Epithelial cell of alveolus of lung (primary cell): ENCODE measurements at places on chromosomes 2 and 18. TPM values are rescaled to one million over a fixed set of nuclear protein-coding genes. Genes with fewer than 3 reads are reported as not detected.

Gene CPLX4
- total RNA-seq, result not detected in 2 replicates

Gene RESP18
- not detected in 2 replicates for total RNA-seq

Gene PSMD1
- total RNA-seq, result 43.2 and 86.0 TPM in 2 replicates

Gene SERPINB4
- total RNA-seq, result 0.64 TPM in 1 of 2 replicates, not detected in the other

Gene FAP
- total RNA-seq, result 15.5 and 118 TPM in 2 replicates

Gene SNTG2
- not detected in 2 replicates for total RNA-seq

Gene QPCT
- 4.5 and 24.2 TPM in 2 replicates for total RNA-seq

Gene TUBA3E
- total RNA-seq, result not detected in 2 replicates

Gene ANKRD30BL
- not detected in 2 replicates for total RNA-seq

Gene LRP1B
- total RNA-seq, result 0.13 and 1.2 TPM in 2 replicates

Gene MRPL30
- 33.0 and 48.2 TPM in 2 replicates for total RNA-seq

Gene INPP5D
- total RNA-seq, result 0.65 and 1.0 TPM in 2 replicates

Gene ASNSD1
- total RNA-seq, result 40.1 and 45.5 TPM in 2 replicates
